ENCODE measurements at places on chromosomes 5 and 9.

DNA sequence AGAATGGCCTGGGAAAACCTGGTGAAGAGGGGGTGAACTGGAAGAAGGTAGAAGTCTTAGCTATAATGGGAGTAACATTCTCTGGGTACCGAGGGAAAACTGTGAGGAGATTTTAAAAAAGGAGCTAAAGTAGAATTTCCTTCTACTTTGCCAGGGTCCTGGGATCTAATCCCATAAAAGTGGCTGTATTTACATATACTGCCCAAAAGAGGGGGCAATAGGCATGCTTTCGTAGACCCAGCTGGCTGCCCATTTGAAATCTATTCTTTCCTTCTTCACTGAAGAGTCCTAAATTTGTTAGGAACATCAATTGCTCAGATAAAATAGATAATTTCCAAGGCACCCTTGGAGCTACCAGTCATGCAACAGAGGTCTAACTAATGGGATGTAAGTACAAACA is 159.2 kb downstream of the CDC42SE2 start:
- DNase-seq = no peak

DNA sequence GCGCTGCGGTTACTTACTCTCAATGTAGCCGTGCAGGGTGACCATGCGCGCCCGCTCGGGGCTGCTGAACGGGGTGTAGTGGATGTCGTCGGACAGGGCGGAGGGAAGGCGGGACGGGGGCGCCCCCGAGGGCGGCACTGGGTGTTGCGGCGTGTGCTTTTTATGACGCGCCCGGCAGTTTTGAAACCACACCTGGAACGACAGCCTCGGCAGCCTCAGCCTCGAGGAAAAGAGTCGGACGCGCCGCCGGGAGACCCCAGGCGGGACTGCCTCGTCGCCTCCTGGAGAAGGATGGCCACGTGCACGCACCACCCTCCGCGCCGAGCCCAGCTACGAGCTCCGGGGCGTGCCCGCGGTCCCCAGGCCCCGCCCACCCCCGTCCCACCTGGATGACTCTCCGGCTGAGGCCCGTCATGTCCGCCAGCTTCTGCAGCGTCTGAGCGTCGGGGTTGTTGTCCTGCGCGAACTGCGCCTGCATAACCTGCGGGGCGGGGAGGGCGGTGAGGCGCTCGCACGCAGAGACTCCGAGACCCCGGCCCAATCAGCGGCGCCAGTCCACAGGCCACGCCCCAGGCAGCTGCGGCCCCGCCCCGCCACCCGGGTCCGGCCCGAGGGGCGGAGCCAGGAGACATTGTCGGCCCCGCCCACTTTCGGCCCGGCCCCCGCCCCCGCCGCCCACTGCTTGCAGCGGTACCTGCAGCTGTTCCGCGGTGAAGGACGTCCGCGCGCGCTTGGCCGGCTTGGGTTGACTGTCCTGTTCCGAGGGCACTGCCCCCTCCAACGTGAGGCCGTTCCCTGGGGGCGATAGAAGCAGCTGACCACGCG is 15.0 kb downstream of the LHX6 start:
- DNase-seq = peak; percentile 89

DNA sequence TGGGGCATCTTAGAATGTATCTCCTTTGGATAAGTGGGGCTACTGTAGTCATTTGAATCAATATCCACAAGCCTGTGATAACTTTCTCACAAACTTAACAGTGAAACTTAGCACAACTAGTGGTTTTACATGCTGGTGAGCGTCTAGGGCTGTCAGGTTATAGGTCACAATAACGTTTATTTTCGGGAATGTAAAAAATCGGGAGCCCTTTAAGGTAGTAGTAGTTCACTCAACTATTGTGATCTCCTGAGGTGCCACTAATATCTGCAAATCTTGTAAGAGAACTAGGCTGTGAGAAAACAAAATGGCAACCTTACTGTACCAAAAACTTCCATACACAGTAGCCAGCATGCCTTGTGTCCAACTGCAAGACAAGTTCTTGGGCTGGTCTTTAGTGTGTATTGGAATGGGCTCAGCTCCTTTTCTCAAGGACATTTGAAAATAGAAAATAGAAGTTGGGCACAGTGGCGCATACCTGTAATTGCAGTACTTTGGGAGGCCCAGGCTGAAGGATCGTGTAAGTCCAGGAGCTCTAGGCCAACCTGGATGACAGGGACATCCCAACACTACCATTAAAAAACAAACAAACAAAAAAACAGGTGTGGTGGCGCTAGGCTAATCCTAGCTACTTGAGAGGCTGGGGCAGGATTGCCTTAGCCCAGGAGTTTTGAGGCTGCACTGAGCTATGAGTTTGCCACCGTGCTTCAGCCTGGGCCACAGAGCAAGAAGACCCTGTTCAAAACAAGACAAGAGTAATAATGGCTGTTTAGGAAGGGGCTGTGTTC is 5.2 kb upstream of the PKN3 start:
- no peak for DNase-seq

- DNase-seq = no peak
Observed at GRCh38 chr9:95684516-95684915, 167.7 kb upstream of the PTCH1 start.

- DNase-seq = no peak
Observed at GRCh38 chr9:34994260-34994899, 4.8 kb downstream of the DNAJB5 start.

- no peak for DNase-seq
Observed at GRCh38 chr5:116750631-116751580, 176.3 kb upstream of the SEMA6A start.

GRCh38 chr9:89597711-89598362 is 7.0 kb upstream of the GADD45G start:
- no peak for DNase-seq

DNA sequence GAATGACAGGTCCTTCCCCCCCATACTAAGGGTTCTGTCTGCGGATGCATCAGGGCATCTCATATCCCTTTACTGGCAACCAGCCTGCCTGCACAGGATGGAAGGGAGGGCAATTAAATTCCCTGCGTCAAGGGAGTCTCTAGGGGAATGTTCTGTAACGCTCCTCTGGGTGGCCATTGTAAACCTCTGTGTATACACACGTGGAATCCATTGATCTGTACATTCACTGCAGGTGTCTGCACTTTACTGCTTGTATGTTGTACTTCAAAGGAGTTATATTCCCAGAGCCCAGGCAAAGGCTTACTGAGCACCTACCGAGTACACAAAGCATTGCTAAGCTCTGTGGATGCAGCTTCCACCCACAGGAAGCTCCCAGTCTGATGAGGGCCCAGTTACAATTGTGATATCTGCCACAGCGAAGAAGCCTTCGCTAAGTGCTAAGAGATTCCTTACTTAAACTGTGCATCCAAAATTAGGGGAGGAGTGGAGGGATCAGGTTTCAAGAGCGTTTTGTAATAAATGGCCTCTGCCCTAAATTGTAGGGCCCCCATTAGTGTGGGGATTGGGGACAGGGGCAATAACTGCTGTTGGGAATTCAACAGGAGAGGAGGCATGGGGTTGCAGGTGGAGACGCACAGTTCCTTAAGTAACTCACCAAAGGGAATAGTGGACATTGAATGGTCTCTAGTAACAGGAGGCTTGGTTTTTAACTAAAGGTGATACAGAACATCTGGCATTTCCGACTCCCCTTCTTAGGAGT is 1.5 kb upstream of the RETREG1 start:
- no peak for DNase-seq

GRCh38 chr9:30771163-30771708 is 1613.2 kb upstream of the ACO1 start:
- DNase-seq = no peak

- DNase-seq = no peak
Observed at GRCh38 chr5:173222466-173222865, 12.5 kb downstream of the NKX2-5 start.

DNA sequence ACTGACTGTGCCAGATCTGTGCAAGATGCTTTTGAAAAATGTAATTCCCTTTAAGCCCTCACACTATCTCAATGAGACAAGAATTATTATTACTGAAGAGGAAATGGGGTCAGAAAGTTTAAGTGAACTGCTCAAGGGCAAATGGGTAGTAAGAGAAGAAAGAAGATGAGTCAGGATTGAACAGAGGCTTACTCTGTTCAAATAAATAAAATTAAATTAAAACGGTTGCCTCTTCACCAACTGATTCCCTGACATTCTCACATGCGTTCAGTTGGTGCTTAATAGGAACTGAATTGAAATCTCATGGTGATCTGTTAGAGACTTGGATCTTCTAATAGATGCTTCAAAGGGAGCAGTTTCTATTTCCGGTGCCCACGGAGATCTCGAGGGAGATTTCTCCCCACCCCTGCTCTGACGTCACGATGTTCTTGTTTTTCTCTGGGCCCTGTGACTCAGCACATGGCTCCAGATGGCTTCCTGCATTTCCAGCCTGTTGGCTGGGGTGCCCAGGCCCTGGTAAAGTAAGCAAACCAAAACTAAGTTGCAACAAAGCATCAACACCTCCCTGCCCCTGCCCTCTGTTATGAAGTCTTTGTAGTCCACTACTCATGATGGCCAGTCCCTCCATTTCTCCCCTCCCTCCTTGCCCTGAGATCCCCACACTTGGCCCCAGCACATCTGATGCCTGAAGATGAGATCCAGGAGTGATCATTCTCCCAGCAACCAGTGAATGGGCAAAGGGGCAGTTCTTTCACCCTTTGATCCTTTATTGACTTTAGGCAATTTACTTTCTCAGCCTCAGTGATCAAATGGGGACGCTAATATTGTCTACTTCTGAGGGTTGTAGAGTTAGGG is 106.1 kb upstream of the CPEB4 start:
- DNase-seq = peak; percentile 93

- peak; percentile 90 for DNase-seq
Observed at GRCh38 chr9:134348404-134349155, 22.3 kb downstream of the RXRA start.

- no peak for DNase-seq
Observed at GRCh38 chr5:133370036-133370831, 242.1 kb downstream of the FSTL4 start.

DNA sequence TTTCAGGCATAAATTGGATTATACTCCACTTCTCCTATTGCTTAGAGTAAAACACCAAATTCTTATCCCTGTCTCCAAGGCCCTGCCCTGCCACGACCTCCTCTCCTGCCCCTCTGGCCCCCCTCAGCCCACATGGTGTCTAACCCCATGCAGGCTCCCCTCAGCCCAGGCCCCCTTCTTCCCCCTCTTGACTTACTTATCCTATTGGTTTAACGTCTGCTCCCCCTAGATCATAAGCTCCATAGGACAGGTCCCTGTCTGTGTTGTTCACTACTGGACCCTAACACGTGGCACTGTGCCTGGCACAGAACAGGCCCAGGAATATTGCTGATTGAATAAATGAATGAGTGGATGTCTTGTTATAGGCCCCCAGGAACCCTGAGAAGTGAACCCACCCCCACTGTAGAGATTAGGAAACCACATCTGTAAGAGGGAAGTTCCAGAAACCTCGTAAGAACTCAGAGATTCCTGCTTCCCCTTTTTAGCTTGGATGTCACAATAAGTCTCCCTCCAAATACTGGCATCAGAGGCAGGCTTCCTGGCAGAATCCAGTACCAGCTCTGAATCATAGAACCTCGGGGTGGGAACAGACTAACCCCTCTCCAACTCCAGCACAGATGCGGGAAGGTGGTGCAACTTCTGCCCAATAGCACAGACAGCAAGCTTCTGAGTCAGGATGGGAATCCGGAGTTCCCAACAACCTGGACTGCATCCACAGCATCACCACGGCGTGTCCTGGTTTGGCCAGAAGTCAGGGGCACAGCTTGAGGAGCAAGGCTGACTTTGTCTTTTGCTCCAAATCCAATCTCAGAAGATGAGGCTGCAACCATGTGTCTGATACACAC is 31.5 kb downstream of the HRH2 start:
- peak; percentile 83 for DNase-seq

GRCh38 chr9:306907-307306 is 92.2 kb downstream of the DOCK8 start:
- no peak for DNase-seq

- peak; percentile 41 for DNase-seq
Observed at GRCh38 chr5:129905473-129906176, 1.4 kb downstream of the CHSY3 start.

- DNase-seq = no peak
Observed at GRCh38 chr5:174837919-174838902, 113.8 kb downstream of the MSX2 start.

GRCh38 chr5:177499842-177500241 is 2.4 kb upstream of the PDLIM7 start:
- DNase-seq = no peak

GRCh38 chr9:129549139-129549538 is 71.8 kb downstream of the C9orf50 start:
- DNase-seq = no peak

- no peak for DNase-seq
Observed at GRCh38 chr5:118818604-118819003, 169.7 kb downstream of the DTWD2 start.

- peak; percentile 42 for DNase-seq
Observed at GRCh38 chr5:67196537-67197059, at the start of gene CD180. CD180 (minus strand) TSS chr5:67196799; CDS start chr5:67196641, 158 bp downstream.

GRCh38 chr9:21081451-21081850 is 3.7 kb upstream of the IFNB1 start:
- DNase-seq = no peak

DNA sequence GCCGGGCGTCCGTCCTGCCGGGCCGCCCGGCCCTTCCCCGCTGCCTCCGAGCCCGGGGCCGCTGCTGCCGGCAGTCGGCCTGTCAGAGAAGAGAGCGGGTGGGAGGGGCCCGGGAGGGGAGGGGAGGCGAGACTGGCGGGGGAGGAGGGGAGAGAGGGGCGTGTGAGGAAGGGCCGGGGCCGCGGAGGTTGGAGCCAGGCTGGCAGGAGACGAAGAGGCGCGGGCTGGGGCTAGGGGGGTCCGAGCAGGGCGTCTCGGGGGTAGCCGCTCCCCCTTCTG is 570 bp downstream of the CREBRF start:
- no peak for DNase-seq

- no peak for DNase-seq
Observed at GRCh38 chr9:11973011-11973410, 720.2 kb upstream of the TYRP1 start.

- no peak for DNase-seq
Observed at GRCh38 chr9:95435074-95435728, 81.6 kb downstream of the PTCH1 start.

Measured in posterior cingulate gyrus (tissue), 11 donors.